ENCODE measurements at places on chromosomes 7 and 10.
A peak's percentile ranks its signal among the peaks of the same experiment; 100 is the strongest.

DNA sequence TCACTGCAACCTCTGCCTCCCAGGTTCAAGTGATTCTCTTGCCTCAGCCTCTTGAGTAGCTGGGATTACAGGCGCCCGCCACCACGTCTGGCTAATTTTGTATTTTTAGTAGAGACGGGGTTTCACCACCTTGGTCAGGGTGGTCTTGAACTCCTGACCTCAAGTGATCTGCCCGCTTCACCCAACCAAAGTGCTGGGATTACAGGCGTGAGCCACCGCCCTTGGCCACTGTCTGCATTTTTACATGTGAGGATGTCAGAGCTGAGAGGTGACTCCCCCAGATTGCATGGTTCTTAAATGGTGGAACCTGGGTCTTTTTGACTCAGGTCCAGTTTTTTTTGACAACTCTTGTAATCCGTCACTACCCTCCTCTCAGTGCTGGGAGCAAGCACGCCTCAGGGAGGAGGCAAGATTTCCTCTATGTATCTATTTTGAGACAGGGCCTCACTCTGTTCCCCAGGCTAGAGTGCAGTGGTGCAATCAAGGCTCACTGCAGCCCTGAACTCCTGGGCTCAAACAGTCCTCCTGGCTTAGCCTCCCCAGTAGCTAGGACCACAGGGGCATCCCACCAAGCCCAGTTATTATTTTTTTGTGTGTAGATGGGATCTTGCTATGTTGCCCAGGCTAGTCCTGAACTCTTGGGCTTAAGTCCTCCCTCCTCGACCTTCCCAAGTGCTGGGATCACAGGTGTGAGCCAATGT is 1.2 kb upstream of the SRRT start:
- no peak for DNase-seq

GRCh38 chr10:84537447-84537931 is 209.1 kb downstream of the CCSER2 start:
- DNase-seq: no peak

GRCh38 chr7:36083626-36084380 is 69.3 kb upstream of the EEPD1 start:
- DNase-seq: no peak

GRCh38 chr7:128362670-128363069 is 1.2 kb upstream of the PRRT4 start:
- no peak for DNase-seq

- DNase-seq: no peak
Observed at GRCh38 chr10:33612551-33612950, 278.1 kb upstream of the NRP1 start.

DNA sequence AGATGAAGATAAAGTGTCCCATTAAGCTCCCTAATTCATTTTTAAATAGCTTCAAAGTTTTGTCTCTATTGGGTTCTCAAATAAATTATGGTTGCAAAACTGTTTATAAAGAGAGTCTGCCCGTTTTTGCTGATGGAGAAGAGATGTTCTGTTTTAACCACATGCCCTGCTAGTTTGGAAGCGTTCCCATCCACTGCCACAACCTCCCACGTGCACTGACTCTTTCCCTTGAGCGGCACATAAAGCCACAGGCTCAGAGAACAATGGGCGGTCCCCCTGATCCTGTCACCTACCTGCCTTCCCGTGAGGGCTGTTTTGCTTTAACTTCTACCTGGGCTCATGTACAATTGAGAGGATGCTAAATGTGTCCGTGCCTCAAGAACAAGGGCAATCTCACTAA is 65.5 kb downstream of the CPVL start:
- DNase-seq: no peak

DNA sequence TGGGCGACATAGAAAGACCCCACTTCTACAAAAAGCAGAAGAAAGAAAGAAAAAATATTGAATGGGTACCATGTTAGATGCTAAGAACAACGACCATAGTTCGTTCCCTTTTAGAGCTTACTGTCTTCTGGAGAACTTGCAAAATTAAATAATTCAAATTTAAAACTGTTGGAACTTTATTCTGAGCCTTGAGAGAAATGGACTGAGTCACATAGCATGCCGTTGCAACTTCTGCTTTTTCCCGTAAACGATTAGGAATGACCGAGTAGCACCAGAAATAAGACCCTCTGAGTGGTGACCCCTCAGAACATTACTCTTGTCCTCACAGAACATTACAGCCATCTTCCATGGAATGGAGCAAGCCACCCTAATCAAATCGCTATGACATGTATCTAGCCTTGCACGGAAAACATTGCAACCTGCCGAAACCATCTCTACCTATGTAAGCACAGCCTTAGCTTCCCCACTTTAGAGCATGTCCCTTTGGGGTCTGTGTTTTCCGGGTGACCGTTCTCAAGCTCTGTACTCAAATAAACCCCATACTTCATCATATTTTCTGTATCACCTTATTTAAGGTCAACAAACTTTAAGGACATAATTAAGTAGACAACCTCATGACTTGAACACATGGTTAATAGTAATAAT is 179.1 kb downstream of the PRKCQ start:
- no peak for DNase-seq

- no peak for DNase-seq
Observed at GRCh38 chr10:35467186-35467585, 130.9 kb downstream of the CCNY start.

- peak; percentile 76 for DNase-seq
Observed at GRCh38 chr7:102063690-102064180, 222.9 kb upstream of the SH2B2 start.

DNA sequence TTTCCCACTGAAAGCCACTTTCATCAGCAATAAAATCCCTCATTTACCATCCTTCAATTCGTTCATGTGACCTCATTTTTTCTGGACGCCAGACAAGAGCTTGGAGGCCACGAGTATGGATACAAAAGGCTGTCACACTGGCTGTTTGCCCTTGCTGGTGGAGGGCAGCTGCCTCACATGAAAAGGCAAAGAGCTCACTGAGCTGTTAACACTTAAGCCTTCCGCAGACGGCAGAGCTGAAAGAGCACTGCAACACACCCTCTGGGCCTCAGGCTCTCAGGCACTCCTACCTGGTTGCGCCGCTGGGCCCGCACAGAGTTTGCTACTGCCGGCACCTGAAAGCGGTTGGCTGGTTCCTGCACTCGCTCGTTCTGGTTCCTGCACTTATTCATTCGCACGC is 193.5 kb downstream of the CFTR start:
- peak; percentile 39 for DNase-seq

DNA sequence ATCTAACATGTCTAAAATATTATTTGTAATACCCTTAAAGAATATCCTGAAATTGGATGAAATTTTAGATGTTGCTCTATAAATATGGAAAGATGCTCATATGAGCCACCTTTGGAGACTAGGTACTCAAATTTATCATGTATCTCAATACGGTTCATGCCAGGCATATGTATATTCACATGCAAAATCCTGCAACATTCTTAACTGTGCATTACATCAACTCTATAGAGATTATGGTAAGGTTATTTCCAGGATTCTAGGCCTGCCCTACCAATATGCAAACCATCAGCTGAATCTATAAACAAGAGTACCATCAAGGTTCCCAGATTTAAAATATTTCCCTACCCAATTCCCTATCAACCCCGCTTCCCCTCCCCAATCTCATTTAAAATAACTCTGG is 27.5 kb downstream of the OSBPL3 start:
- no peak for DNase-seq

GRCh38 chr7:17121671-17122070 is 176.8 kb upstream of the AHR start:
- DNase-seq: no peak

DNA sequence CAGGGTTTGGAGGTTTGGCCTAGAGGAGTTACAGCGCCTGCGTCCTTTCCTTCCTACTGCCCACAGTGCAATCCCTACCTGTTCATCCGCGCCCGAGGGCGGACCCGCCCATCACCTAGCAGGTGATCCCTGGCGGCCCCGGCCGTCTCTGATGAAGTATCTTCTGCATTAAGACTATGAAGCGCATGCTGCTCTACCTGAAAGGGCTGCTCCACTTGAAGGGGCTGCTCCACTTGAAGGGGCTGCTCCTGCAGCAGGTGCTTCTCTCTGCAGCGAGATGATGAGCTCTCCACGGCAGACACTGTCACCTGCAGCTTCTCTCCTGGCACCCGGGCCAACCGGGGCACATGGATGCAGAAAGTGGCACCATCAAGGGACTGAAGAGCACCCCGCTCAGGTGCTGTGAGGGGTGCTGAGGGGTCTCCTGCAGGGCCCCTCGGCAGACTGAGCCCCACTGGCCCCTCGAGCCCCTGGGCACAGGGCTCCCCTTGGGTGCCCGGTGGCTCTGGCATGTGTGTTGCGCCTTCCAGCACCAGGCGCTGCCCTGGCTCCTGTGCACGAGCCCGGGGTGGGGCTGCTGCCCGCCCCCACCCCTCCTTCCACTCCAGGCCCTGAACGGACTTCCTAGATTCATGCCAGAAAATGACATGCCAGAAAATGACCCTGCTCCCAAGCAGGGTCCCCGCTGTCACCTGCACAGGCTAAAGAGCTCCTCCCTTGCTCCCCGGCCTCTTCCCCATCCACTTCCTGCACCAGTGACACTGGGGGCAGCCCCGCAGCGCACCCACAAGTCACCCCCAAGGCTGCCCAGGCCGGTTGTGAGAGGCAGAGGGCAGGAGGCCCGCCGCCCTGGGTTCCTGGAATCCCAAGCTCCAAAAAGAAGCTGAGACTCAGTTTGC is 29.4 kb downstream of the WDR86 start:
- no peak for DNase-seq

DNA sequence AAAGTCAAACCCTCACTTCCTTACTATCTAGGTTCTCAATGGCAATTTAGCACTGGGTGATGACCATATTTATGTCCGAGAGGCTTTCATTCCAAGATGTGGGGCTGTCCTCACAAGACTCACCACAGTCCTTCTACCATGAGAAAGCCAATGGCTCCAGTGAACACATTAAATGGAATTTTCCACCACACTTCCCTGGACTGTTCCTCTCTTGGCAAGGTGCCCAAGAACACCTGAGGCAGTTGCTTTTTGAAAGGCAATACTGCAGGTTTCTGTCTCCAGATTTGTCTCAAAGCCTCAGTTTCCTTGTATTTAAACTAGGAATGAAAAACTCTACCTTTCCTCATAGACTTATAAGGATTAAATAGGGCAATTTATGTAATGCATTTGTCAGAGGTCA is 24.2 kb downstream of the AFAP1L2 start:
- DNase-seq: no peak

- no peak for DNase-seq
Observed at GRCh38 chr7:40815512-40815911, 680.7 kb downstream of the SUGCT start.

DNA sequence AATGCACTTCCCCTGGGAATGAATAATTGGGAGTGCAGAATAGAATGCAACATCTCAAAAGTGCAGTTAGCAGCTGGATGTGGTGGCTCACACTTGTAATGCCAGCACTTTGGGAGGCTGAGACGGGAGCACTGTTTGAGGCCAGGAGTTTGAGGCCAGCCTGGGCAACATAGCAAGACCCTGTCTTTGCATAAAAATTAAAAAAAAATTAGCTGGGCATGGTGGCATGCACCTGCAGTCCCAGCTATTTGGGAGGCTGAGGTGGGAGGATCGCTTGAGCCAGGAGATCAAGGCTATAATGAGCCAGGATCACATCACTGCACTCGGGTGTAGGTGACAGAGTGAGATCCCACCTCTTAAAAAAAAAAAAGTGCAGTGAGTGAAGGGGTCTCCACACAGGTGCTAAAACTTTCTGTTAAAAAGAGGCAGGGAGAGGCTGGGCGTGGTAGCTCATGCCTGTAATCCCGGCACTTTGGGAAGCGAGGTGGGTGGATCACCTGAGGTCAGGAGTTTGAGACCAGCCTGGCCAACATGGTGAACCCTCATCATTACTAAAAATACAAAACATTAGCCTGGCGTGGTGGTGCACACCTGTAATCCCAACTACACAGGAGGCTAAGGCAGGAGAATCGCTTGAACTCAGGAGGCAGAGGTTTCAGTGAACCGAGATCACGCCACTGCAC is 13.5 kb upstream of the ZMIZ1 start:
- no peak for DNase-seq

DNA sequence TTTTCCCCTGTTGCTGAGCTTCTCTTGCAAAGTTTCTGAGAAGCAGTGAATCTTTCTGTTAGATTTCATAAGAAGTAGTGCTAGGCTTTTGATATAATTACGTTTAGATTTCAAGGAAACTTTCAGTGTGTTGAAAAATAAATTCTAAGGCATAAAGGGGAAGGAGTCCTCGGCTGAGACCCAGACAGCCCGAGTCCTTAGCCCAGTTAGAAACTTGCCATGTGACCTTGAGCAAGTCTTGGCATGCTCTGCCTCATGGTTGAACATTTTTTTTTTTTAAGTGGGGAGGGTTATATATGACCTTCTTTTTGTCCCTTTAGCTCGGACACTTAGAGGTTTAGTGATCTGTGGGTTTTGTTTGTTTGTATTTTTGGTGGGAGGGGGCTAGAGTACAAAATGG is 117.5 kb downstream of the TCF7L2 start:
- no peak for DNase-seq

DNA sequence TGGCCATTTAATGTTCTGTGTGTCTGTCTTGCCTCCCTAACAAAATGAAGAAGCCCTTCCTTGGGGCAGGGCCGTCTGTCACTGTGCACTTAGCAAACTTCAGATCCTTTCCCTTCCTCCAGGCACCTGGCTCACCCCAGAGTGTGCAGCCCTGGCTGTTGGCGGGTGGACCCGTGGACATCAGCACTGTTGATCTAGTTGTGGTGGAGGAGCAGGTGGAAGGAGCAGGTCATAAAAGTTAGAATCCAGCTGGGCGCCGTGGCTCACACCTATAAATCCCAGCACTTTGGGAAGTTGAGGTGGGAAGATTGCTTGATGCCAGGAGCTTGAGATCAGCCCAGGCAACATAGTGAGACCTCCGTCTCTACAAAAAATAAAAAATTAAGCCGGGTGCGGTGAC is 12.7 kb downstream of the RAB19 start:
- DNase-seq: no peak

DNA sequence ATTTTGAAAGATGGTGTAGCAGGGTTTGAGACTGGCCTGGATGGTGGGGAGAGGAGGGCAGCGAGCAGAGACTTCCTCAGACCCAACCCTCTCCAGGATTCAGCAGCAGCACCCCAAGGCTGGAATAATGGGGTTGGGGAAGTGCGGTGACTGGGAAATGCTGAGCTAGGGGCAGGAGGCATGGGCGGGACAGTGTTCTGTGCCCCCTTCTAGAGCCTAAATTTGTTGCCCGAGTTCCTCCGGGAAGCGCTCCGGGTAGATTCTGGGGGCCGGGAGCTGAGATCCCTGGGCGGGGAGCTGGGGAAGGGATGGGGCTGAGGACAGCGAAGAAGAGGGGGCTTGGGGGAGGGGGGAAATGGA is at the start of gene CHAT:
Gene CHAT, plus strand, starts transcription at position 156 of the 360 bp plus-strand sequence. Its CDS starts 153 bp downstream, at position 309.
- DNase-seq: no peak

GRCh38 chr7:34191162-34191561 is 285.8 kb downstream of the BMPER start:
- no peak for DNase-seq

DNA sequence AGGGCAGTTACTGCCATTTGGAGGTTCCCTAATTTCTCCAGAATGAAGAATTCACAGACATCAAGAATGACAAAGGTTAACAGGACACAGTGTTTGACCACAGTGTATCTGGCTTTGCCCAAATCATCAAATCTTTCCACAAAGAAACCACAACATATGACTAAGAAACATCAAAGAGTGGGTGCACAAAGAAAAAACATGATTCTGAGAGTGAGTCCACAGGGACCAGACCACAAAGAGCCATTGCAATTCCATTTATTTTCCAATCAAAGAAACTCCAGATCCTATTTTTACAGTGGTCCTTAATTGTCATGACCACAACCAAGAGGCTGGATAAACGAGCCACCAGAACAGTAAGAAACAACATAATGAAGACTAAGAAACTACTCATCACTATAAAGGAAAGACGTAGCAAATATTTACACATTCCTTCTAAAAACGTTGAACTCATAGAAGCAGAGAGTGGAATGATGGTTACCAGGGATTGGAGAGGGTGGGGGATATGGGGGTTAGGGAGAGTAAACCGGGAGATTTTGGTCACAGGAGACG is 286.5 kb downstream of the DOCK4 start:
- no peak for DNase-seq

All from H1 (cell line).